ENCODE measurements at places on chromosomes 6 and 20.
A peak's percentile ranks its signal among the peaks of the same experiment; 100 is the strongest.

DNA sequence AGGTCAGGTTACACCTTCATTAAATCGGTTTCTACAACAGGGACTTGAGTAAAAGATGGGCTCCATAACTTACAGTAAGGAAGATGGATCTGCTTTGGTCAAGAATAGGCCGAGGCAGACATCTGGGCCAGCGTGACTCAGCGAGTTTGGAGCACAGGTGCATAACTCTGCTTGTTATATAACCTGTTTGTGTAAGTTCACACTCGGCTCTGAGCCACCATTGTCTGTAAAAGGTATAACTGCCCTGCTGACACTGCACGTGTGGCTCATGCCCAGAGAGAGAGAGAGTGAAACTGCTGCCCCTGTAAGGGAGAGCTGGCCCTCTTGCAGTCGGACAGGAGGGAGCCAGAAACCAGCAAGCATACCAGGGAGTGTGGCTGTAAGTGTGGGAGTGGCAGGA is 737.9 kb upstream of the SLC35B3 start:
- no peak for DNase-seq

DNA sequence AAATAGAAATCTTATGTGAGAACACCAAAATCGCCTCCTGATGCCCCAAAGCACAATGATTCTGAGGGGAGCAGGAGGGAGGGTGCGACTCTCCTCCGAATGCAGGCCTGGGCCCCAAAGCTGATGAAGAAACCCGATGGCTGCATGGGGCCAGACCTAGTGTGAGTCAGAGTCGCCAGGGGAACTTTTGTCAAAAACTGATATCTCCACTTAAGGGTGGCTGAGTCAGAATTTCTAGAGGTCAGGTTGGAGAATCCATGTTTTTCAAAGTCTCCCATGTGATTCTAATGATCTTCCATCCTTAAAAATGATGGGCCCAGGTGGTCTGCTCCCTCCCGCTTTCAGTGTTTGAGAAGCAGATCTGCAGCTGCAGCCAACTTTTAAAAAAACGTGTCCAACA is 172.8 kb downstream of the BACH2 start:
- no peak for DNase-seq

GRCh38 chr6:101806241-101806640 is 412.7 kb downstream of the GRIK2 start:
- no peak for DNase-seq

GRCh38 chr6:39707962-39708683 is 17.1 kb downstream of the KIF6 start:
- no peak for DNase-seq

DNA sequence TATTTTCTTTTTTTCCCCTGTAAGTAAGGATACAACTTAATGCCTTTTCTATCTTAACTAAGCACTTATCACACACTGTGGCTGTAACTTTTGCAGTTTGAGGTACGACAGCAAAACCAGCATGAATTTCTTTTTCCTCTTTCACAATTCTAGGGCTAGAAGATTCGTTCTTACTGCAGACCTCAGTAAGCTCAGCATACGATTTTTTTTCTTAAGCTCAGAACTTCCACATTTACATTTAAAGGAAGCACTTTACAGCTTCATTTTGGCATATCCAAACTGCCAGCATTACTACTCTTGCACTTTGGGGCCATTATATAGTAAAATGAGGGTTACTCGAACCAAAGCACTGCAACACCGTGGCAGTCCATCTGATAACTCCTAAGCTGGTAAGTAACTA is 889 bp upstream of the CHMP4B start:
- DNase-seq = no peak

GRCh38 chr6:139287868-139288267 is 3.9 kb downstream of the TXLNB start:
- no peak for DNase-seq

DNA sequence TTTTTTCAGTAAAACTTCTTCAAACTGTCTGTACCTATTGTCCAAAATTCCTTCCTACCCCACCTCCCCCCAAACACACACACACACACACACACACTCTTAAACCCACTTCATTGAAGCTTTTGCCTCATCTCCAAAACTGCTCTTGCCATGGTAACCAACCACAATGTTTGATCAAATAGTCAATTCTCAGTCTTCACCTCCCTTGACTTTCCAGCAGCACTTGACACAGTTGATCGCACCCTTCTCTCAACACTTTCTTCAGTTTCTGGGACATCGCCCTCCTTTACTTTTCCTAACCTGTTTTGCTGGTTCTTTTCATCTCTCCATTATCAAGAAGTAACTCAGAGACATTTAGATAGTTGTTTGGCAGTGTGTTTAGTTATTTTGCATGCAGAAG is 71.5 kb upstream of the COL21A1 start:
- no peak for DNase-seq

- DNase-seq = peak; percentile 57
Observed at GRCh38 chr20:59835057-59835447, 98.4 kb downstream of the SYCP2 start.

GRCh38 chr6:128347123-128347522 is 173.3 kb downstream of the PTPRK start:
- no peak for DNase-seq

DNA sequence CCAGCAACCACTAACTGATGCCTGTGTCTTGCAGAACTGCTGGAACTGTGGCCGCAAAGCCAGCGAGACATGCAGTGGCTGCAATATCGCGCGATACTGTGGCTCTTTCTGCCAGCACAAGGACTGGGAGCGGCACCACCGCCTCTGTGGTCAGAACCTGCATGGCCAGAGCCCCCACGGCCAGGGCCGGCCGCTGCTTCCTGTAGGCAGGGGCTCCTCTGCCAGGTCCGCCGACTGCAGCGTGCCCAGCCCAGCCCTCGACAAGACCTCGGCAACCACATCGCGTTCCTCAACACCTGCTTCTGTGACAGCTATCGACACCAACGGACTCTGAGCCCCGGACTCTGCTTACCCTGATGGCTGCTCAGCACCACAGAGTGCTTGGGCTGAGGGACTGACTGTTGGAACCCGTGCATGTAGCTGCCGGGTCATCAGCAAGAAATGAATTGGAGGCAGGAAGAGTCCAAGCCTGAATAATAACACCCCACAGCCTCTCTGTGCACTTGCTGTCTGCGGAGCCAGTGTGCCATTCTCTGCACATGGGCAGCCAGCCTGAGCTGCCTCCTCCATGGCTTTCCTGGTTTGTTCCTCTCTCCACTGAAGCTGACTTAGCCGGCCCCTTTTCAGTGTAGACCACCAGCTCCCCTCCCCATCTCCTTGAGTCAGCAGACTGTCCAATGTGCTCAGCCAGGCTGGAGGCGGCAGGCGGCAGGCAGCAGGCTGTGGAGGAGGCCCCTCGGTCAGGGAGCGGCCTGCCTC is 17.6 kb upstream of the C20orf144 start:
- DNase-seq = no peak

DNA sequence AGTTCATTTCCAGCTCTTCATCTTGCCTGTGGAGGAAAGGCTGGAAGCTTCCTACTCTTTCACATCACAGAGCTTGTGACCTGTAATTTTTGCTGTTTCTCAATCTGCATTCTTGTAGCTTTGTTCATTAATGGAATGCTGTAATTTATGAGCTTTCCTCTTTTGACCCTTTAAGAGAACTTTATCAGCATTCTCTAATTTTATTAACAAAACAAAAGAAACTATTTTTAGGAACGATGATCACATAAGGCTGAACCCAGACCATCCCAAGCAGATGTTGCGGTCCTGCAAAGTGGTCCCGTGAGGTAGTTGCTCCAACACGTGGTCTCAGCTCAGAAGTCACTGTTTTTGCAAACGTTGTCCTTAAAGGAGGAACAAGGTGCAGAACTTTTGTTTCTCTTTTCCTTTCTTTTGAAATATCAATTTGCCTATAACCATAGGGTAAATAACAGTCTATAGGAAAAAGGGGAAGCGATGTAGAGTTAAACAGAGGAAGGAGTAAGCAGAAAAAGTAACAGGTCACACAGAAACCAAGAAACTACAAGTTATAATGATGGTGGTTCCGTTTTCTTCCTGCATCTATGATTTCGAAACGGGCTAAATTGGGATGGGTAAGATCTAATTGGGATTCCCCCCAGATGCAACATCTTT is 121.3 kb upstream of the PHACTR1 start:
- DNase-seq = no peak

GRCh38 chr6:111737065-111737521 is 131.4 kb upstream of the TRAF3IP2 start:
- DNase-seq = peak; percentile 56

- DNase-seq = no peak
Observed at GRCh38 chr6:77373955-77374354, 89.3 kb downstream of the HTR1B start.

DNA sequence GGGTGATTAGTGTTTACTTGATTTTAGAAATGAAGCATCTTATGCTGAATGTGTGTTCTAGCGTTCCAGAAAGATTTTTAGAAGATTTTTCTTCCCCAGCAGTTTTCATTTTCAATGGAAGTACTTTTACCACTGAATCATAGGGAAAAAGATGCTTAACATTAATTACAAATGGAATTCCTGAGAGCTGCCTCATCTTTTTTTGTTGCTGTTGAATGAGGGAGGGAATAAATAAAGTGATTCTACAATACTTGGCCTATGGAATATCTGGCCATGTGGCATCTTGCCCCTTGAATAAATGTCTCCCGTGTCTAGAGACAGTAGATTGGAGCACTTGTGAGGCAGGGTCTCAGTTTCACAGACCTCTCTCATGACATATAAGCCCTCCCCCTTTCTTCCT is 44.1 kb upstream of the SLC22A1 start:
- DNase-seq = no peak

DNA sequence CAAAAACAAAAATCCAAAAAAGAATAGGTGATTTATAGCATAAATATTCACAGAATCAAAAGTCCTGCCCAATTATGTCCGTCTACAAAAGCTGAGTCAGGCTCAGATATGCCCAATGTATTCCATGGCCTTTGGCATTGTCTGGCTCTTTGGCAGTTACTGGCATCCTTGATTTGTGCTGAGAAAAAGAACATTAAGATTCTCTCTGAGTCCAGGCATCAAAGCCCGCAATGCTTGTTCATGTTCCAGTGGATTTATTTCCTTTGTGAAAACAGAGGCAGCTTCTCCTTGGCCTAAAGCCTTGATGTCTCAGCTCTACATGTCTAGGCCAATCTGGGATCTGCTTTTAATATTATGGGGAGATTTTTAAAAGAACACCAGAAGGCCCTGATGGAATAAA is 76.1 kb upstream of the SLC4A11 start:
- no peak for DNase-seq

- DNase-seq = peak; percentile 61
Observed at GRCh38 chr6:42978839-42979522, at the start of gene PEX6. Gene PEX6, minus strand, starts transcription at chr6:42979181. Its CDS starts 31 bp downstream, at chr6:42979150.

DNA sequence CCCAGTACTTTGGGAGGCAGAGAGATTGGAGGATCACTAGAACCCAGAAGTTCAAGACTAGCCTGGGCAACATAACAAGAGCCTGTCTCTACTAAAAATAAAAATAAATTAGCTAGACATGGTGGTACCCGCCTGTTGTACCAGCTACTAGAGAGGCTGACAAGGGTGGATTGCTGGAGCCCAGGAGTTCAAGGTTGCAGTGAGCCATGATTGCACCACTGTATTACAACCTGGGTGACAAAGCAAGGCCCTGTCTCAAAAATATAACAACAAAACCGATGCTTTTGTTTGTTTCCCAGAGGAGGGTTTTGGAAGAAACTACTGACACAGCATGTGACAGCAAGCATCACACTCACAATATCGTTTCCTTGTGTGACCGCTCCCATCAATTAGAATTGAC is 119.6 kb downstream of the TSHZ2 start:
- no peak for DNase-seq

DNA sequence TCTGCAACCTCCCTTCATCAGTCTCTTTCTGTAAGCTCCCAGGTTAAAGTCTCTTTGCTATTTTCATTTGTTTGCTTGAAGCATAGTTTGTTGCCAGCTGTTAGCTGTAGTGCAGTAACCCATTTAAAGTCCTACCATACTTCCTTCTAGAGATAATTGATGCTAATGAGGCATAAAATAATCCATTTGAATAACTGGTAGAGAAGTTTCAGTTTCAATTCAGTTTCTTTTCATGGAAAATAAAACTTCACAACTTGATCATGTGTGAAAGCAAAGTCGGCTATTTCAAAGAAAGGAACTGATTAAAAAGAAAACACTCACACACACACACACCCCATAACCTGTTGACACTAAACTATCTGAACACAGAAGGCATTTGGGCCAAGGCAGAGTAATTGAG is 68.5 kb upstream of the TENT5A start:
- DNase-seq = no peak

DNA sequence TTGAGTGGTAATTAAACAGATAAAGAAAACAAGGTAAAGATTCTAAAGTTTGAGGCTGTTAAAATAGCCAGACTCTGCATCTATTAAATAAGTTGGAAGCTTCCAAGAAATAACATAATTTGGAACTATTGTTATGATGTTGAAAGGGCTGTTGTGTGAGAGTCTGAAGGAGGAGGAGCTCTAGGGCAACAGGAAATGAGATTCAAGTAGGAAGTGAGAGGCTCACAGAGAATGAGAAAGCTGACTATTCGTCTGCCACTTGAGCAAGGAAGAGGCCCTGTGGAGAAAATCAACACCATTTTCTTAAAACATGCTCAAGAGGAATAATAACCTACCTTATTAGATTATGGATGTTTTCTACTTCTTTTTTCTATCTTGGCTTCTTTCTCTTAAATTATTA is 185.2 kb downstream of the SLC24A3 start:
- no peak for DNase-seq

- DNase-seq = no peak
Observed at GRCh38 chr6:137744877-137745276, 122.2 kb upstream of the TNFAIP3 start.

DNA sequence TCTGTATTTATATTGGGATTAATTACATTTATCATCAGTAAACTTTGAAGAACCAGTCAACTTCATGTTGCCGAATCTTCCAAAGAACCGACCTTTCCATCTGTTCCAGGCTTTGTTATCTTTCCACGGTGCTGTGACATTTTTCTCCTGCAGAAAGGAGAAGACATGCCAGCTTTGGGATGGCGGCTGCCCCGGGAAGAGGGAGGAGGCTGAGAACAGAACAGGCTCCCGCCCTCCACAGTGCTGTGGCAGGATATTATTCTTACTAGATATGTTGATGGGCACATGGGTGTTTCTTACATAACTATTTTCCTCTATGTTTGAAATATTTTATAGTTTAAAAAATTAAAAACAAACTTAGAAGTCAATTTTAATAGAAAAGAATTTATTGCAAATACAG is 44.9 kb downstream of the GINS1 start:
- no peak for DNase-seq

GRCh38 chr6:22466665-22467245 is 102.6 kb upstream of the HDGFL1 start:
- peak; percentile 80 for DNase-seq

DNA sequence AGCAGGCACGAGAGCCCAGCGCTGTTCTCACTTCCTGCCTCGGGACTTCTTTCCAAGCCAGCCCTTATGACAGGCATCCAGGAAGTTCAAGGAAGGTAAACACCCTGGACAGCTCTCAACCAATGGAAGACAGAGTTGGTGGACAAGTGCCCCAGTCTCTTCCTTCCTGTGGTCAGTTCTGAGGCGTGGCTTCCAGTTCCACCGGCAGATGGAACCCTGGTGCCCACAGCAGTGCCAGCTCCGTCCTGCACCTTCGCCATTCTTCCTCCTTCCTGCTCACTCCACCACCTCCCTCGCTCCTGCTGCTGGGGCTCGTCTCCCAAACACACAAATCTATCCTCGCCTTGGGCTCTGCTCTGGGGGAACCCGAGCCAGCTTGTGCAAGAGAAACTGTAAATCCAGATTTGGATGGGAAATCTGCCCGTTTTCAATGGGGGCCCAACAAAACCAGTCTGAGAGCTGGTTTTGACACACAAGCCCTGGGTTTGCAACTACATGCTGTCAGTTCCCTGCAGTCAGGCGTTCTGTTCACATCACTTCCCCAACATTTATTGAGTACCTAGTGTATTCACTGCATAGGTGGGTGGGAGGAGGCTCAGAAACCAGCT is 162.7 kb downstream of the GRM4 start:
- DNase-seq = peak; percentile 69

GRCh38 chr20:39993742-39994141 is 695.3 kb downstream of the MAFB start:
- DNase-seq = peak; percentile 34

All from NCI-H2029 treated with DMSO at 0.1 percent for 48 hours (cell line).